ENCODE measurements at places on chromosomes 3 and 15. TPM values are rescaled to one million over a fixed set of nuclear protein-coding genes. Genes with fewer than 3 reads are reported as not detected.
A peak's percentile ranks its signal among the peaks of the same experiment; 100 is the strongest.

ARL14 gene
- total RNA-seq, result not detected

GMNC gene
- not detected for total RNA-seq

CYP1A2 gene
- not detected for total RNA-seq

CKMT1A gene
- 5.9 TPM for total RNA-seq

ZPLD1 gene
- total RNA-seq, result 0.18 TPM

SMCO1 gene
- total RNA-seq, result 0.45 TPM

SOX2 gene
- total RNA-seq, result not detected

- no peaks in the 10 kb centered on the region for H3K4me1 ChIP-seq
- H3K4me3 ChIP-seq, result no peak overlapping the region
- no peak for DNase-seq
- no peaks in the 10 kb centered on the region for H3K36me3 ChIP-seq
- no peak overlapping the region for H3K27ac ChIP-seq
- no peaks in the 10 kb centered on the region for H3K27me3 ChIP-seq
Observed at GRCh38 chr15:99954361-99955180, 221.3 kb upstream of the LYSMD4 start.

DNA sequence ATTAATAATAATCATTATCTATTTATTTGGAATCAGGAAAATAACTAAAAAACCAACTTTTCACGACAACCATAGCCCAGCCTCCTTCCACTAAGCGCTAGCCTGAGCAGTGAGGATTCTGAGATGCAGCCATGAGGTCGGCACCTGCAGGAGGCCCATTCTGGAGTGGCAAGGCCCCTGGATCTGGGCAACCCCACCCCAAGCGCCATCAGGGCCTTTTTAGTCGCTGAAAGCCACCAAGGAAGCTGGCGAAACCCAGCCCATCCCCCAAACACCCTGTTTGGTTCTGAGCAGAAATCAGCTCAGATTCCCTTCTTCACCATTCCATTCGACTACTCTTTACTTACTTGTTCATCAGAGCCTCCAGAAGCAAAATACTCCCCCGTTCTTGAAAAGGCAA lies 29.5 kb downstream of the POC1A start:
- no peaks in the 10 kb centered on the region for H3K27me3 ChIP-seq
- H3K27ac ChIP-seq, result no peak overlapping the region
- no peaks in the 10 kb centered on the region for H3K36me3 ChIP-seq
- no peak for DNase-seq
- no peak overlapping the region for H3K4me3 ChIP-seq
- H3K4me1 ChIP-seq, result peaks cover 10% of the 10 kb centered on the region

DNA sequence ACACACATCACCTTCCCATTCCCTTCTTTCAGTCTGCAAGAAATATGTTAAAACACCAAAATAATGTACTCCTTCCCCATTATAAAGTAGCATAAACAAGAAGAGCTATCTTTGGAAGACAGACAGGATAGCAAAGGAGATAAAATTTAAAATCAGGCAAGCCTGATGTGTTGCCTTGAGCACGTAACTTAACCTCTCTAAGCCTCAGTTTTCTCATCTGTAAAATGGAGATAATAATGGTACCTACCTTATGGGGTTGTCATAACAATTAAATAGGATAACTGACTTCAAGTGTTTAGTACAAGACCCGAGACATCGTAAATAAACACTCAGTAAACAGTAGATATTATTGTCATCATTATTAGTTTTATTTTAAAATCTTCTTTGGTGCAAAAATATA lies 142.4 kb downstream of the NR1D2 start:
- no peaks in the 10 kb centered on the region for H3K4me1 ChIP-seq
- H3K4me3 ChIP-seq, result no peak overlapping the region
- DNase-seq, result no peak
- H3K27ac ChIP-seq, result no peak overlapping the region
- no peaks in the 10 kb centered on the region for H3K36me3 ChIP-seq

- H3K36me3 ChIP-seq, result no peaks in the 10 kb centered on the region
Observed at GRCh38 chr15:87947560-87947959, 309.0 kb downstream of the NTRK3 start.

- H3K4me3 ChIP-seq, result no peak overlapping the region
- no peaks in the 10 kb centered on the region for H3K4me1 ChIP-seq
- no peaks in the 10 kb centered on the region for H3K27me3 ChIP-seq
- H3K27ac ChIP-seq, result no peak overlapping the region
Observed at GRCh38 chr3:143653493-143653892, 194.8 kb downstream of the SLC9A9 start.

- H3K4me1 ChIP-seq, result peaks cover 4% of the 10 kb centered on the region
- H3K27me3 ChIP-seq, result peaks cover 2% of the 10 kb centered on the region
- no peak overlapping the region for H3K27ac ChIP-seq
Observed at GRCh38 chr15:40354408-40355171, 3.4 kb upstream of the DISP2 start.

GRCh38 chr3:106401666-106402490 lies 533.1 kb upstream of the CBLB start:
- no peak overlapping the region for H3K4me3 ChIP-seq
- no peaks in the 10 kb centered on the region for H3K27me3 ChIP-seq
- DNase-seq, result no peak
- H3K36me3 ChIP-seq, result no peaks in the 10 kb centered on the region
- H3K27ac ChIP-seq, result no peak overlapping the region

DNA sequence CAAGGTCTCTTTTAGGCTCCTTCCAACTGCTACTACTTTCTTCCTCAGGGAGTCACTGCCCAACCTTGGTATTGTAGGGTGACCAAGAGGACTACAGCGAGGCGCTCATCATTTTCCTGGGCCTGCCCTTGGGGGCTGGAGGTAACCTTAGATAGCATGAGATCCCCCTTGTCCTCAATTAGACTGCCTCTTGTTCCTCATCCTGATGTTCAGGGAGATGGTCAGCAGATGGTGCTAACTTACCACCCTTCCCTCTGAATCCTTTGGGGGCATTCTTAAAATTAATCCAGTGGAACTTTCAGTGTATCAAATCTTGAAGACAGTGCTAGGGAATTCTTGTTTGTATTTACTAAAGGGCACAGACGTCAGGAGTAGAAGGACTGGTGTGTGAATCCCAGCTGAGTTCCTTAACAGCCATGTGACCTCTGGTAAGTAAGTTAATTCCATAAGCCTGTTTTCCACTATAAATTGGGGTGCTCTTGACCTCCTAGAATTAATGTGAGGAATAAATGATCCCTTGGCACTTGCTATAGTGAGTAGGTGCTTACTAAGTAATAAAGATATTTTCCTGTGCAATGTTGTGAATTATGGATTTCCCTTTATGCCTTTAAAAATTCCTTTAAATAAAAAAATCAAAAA lies 4.1 kb upstream of the CLPX start:
- no peaks in the 10 kb centered on the region for H3K27me3 ChIP-seq
- peak; percentile 79 for DNase-seq
- no peaks in the 10 kb centered on the region for H3K36me3 ChIP-seq
- H3K27ac ChIP-seq, result no peak overlapping the region
- H3K4me3 ChIP-seq, result no peak overlapping the region
- peaks cover 5% of the 10 kb centered on the region for H3K4me1 ChIP-seq

GRCh38 chr15:48433226-48433886 lies 102.1 kb downstream of the DUT start:
- H3K27me3 ChIP-seq, result no peaks in the 10 kb centered on the region
- no peaks in the 10 kb centered on the region for H3K4me1 ChIP-seq
- no peak for DNase-seq

GRCh38 chr15:65824031-65824743 lies 32.1 kb upstream of the DENND4A start:
- H3K4me1 ChIP-seq, result no peaks in the 10 kb centered on the region
- no peak overlapping the region for H3K4me3 ChIP-seq
- H3K27ac ChIP-seq, result no peak overlapping the region
- H3K27me3 ChIP-seq, result no peaks in the 10 kb centered on the region

GRCh38 chr3:126208182-126208581 lies 27.8 kb upstream of the ALDH1L1 start:
- no peak overlapping the region for H3K27ac ChIP-seq
- no peaks in the 10 kb centered on the region for H3K27me3 ChIP-seq
- no peaks in the 10 kb centered on the region for H3K36me3 ChIP-seq
- no peak overlapping the region for H3K4me3 ChIP-seq

DNA sequence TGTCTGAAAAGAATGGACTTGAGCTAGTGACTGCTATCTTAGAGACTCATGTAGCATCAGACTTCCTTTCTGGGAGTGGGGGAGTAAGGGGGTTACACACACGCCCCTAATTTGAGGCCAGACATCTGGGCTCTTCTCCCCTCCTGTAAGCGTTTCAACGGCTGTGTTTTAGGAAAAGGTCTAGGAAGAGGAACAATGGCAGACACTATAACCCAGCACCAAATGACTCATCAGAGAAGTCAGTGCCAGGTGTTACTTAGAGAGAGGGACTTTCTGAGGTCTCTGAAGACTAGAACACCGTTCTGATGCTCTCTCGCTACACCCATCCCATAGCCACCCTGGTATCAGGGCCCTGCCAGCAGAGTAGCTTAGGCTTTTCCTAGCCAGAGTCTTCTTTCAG lies 65.5 kb downstream of the SSUH2 start:
- DNase-seq, result no peak
- no peak overlapping the region for H3K27ac ChIP-seq
- no peaks in the 10 kb centered on the region for H3K27me3 ChIP-seq

DNA sequence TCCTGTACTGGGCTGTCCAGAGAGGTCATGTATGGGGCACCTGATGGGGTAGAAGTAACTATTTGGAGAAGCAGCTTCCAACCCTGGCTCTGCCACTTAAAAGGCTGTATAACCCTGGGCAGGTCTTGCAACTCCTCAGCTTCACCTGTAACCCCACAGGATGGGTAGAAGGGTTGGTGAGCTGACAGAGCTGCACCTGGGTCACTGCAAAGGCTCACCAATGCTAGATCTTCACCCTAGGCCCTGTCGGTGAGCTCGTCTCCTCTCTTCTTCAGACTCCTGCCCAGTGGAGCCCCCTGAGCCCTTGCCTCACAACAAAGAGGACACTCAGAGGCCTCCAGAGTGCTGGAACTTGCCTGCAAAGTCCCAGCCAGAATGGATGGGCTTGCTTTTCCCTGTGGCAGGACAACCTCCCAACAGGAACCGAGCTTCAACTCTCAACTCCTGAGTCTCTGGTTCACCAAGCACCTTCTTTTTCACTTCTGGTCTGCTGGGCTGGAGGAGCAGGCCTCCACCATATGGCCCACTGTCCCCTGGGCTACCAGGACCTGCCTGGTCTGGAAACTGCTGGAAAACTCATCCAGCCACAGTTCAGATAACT lies 45.9 kb downstream of the XXYLT1 start:
- H3K27ac ChIP-seq, result no peak overlapping the region
- peaks cover 7% of the 10 kb centered on the region for H3K4me1 ChIP-seq
- no peaks in the 10 kb centered on the region for H3K36me3 ChIP-seq
- no peak overlapping the region for H3K4me3 ChIP-seq
- DNase-seq, result no peak

GRCh38 chr3:4245671-4246070 lies 57.5 kb upstream of the SETMAR start:
- no peak overlapping the region for H3K4me3 ChIP-seq
- no peak for DNase-seq
- H3K4me1 ChIP-seq, result no peaks in the 10 kb centered on the region
- H3K36me3 ChIP-seq, result no peaks in the 10 kb centered on the region

GRCh38 chr3:14037211-14037610 lies 87.5 kb downstream of the CHCHD4 start:
- no peaks in the 10 kb centered on the region for H3K36me3 ChIP-seq
- no peaks in the 10 kb centered on the region for H3K4me1 ChIP-seq
- H3K27ac ChIP-seq, result no peak overlapping the region
- no peak for DNase-seq
- H3K27me3 ChIP-seq, result no peaks in the 10 kb centered on the region
- H3K4me3 ChIP-seq, result no peak overlapping the region

- no peaks in the 10 kb centered on the region for H3K27me3 ChIP-seq
- no peaks in the 10 kb centered on the region for H3K36me3 ChIP-seq
- H3K27ac ChIP-seq, result no peak overlapping the region
- no peaks in the 10 kb centered on the region for H3K4me1 ChIP-seq
- DNase-seq, result no peak
Observed at GRCh38 chr3:149330609-149331331, 2.7 kb downstream of the TM4SF18 start.

DNA sequence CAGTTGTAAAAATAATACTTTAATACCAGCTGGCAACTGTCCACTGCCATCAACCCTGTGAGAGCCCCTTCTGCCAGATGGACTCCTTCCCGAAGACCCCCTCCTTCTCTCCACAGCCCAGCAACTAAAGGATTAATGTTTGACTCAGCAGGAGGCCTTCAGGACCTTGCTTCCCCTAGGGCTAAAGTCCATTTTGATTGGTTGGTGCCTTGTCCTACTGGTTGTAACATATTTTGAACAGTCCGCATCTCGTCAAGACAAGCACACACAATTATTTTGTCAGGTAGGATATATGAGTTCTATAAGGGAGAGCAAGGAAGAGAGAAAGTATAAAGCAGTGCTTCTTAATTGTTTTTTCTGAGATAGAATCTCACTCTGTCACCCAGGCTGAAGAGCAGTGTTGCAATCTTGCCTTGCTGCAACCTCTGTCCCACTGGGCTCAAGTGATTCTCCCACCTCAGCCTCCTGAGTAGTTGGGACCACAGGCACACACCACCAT lies 18.6 kb downstream of the ACOX2 start:
- no peak for DNase-seq
- H3K27ac ChIP-seq, result no peak overlapping the region
- H3K4me1 ChIP-seq, result no peaks in the 10 kb centered on the region
- no peaks in the 10 kb centered on the region for H3K27me3 ChIP-seq
- H3K4me3 ChIP-seq, result no peak overlapping the region

DNA sequence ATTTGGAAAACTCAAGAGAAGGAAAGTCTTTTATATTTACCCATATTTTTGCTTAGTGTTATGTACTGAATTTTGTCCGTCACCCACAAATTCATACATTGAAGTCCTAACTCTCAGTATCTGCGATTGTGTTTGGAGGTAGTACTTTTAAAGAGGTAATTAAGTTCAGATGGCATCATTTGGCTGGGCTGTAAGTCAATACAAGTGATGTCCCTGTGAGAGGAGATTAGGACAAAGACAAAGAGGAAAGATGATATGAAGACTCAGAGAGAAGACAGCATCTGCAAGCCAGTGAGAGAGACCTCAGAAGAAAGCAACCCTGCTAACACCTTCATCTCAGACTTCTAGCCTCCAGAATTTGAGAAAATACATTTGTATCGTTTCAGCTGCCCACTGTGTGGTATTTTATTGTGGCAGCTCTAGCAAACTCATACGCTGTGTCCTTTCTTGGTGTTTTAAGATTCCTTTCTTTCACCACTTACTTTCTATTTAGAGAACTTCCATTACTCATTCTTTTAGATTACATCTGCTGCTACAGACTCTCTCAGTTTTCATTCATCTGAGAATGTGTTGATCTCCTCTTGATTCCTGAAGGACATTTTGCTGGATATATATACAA lies 17.0 kb downstream of the LRCH3 start:
- H3K4me3 ChIP-seq, result no peak overlapping the region
- peaks cover 17% of the 10 kb centered on the region for H3K4me1 ChIP-seq
- H3K27ac ChIP-seq, result peak overlapping the region; percentile 83
- no peaks in the 10 kb centered on the region for H3K27me3 ChIP-seq

DNA sequence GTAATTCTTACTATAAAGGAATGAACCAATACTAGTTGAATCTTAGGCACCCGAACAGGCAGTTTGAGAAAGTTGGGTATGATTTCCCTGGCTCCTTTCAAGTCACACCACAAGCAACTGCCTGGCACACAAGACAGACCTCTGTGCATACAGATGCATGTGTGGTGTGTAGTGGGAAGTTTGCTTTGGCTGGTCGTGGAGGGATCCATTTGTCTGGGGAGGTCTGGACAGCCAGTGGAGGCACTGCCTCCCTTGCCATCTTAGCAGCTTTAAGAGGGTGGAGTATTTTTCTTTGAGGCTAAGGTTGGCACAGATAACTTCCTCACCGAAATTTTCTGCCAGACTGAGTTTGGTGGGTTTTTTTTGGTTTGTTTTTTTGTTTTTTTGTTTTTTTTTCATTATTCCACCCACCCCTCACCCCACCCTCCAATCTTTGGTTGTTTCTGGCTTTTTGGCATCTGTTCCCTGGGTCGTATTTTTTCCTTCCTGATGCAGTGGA lies 97.1 kb downstream of the TMEM212 start:
- no peak overlapping the region for H3K4me3 ChIP-seq
- no peak overlapping the region for H3K27ac ChIP-seq
- no peaks in the 10 kb centered on the region for H3K27me3 ChIP-seq
- peaks cover 9% of the 10 kb centered on the region for H3K4me1 ChIP-seq
- DNase-seq, result no peak
